Activated CD4-positive, alpha-beta T cell treated with anti-CD3 and anti-CD28 coated beads, Interleukin-2, amount 50 U/mL, for 4 hours (primary cell): ENCODE measurements at places on chromosomes 13 and 19.

DNA sequence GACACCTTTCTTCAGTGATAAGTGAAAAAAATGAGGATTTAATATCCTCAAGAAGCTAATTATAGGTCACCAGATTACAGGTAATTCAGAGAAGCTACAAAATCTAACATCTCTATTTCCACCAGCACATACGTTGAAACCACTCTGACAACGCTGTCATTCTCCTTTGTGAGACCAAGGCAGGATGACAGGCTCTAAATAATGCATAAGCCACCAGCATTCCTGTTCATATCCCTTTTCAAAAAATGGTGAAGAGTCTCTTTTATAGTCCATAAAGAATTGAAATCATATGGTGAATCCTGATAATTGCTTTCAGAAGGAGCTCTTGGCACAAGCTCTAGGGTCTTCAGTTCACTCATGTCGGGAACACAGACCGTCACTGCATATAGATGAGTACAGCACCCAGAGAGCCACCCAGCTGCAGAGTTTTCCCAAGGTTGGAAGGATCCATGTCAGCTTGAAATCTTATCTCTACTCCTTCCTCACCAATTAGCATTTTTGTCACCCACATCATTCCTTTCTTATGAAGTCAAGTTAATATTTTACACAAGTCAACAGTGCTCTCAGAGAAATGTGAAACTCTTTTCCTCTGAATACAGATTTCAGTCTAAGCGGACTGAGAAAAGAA, 431.4 kb downstream of the TBC1D4 start:
- DNase-seq, result no peak

DNA sequence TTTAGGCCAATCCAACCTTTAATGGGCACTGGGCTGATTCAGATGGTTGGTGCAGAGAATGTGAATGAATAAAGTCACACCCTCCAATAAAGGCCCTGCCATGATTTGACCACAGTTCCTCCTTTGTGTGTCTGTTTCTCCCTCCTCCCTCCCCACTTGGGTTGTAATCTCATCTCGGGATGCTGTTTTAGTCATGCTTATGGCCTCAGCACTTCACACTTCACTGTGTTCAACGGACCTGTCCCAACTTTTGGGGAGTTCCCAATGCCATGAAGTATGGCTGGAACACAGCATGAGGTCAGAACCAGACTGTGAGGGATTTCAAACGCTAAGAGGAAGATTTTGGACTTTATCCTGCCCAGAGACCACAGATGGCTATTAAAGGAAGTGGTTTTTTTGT, 5.6 kb upstream of the RAB8A start:
- DNase-seq, result no peak

DNA sequence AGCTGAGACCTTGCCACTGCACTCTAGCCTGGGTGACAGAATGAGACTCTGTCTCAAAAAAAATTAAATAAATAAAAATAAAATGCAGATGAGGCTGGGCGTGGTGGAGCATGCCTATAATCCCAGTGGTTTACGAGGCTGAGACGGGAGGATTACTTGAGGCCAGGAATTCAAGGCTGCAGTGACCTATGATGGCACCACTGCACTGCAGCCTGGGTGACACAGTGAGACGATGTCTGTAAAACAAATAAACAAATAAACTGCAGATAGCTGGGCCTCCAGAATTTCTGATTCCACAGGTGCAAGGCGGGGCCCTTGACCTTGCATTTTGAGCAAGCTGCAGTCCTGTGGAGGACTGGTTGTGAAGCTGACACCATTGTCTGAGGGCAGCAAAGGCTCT, 3.1 kb upstream of the MAG start:
- DNase-seq, result no peak

GRCh38 chr19:46124638-46125115, at the start of gene IGFL3:
IGFL3 (minus strand) TSS chr19:46124688; CDS start chr19:46124649, 39 bp downstream.
- no peak for DNase-seq

DNA sequence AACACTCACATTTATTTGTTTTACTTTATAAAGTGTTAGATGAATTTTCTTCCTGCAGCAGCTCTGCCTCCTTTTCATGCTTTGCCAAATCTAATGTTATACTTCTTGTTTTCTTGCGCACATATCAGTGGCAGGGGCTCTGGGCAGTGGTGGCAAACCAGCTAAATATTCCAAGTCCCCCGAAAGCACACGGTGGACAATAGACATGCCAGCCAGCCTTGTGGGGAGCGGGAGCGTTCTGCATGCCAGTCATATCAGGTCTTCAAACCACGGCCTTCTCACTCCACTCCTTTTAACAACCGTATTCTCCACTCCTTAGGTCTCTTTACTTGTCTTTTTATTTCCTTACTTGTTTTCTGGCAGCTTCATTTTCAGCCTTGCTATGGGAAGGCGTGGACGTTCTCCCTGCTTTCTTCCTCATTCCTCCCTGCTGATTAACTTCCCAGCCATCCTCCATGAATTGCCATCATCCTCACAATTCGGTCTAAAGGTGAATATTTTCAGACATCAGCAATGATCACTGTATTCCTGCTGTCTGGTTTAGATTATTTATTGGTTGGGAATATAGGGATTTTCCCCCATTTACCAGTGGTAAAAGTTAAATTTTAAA, 77.1 kb upstream of the WASF3 start:
- DNase-seq, result no peak

DNA sequence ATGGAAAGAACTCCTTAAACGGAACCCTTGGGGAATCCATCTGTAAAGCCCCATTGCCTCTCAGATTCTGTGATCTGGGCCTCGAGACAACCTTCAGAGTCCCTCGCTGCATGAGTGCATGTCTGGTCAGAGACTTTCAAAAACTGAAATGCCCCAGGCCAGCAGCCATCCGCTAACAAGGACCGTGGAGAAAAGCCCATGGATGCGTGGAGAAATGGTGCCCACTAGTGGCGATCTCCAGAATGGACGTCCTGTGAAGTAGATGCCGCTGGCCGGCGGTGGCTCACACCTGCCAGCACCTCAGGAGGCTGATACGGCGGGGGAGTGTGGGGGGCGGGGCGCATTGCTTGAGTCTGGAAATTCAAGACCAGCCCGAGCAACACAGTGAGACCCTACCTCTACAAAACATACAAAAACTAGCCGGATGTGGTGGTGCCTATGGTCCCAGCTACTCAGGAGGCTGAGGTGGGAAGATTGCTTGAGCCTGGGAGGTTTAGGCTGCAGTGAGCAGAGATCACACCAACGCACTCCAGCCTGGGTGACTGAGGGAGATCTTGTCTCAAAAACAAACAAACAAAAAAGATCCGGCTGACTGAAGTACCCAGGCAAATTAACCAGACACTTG, 7.9 kb upstream of the CDC16 start:
- peak; percentile 85 for DNase-seq

GRCh38 chr13:80527400-80527799, 186.5 kb upstream of the SPRY2 start:
- no peak for DNase-seq

- no peak for DNase-seq
Observed at GRCh38 chr13:42367831-42368230, 95.9 kb downstream of the AKAP11 start.

DNA sequence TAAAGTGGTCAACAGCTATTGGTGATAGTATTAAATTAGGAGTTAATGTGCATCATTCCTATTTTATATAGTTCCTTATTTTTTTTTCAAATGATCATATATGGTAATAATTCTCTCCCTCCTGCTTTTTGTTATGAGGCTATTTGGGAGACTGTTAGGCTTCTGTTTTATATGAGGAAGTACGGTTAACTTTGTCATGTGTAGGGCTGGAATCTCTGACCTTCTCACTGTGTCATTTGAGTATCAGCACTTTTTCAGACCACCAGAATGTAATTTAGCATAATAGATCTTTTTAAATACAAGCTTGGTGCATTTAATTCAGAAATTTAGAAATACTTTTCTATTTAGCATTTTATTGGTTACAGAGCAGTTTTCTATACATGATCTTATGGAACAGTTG, 7.7 kb downstream of the DGKH start:
- DNase-seq, result no peak

GRCh38 chr13:97004096-97004876, 10.0 kb upstream of the OXGR1 start:
- no peak for DNase-seq

- DNase-seq, result no peak
Observed at GRCh38 chr13:46894568-46894967, 2.3 kb downstream of the HTR2A start.

- no peak for DNase-seq
Observed at GRCh38 chr13:113041896-113042295, 63.7 kb upstream of the F7 start.

DNA sequence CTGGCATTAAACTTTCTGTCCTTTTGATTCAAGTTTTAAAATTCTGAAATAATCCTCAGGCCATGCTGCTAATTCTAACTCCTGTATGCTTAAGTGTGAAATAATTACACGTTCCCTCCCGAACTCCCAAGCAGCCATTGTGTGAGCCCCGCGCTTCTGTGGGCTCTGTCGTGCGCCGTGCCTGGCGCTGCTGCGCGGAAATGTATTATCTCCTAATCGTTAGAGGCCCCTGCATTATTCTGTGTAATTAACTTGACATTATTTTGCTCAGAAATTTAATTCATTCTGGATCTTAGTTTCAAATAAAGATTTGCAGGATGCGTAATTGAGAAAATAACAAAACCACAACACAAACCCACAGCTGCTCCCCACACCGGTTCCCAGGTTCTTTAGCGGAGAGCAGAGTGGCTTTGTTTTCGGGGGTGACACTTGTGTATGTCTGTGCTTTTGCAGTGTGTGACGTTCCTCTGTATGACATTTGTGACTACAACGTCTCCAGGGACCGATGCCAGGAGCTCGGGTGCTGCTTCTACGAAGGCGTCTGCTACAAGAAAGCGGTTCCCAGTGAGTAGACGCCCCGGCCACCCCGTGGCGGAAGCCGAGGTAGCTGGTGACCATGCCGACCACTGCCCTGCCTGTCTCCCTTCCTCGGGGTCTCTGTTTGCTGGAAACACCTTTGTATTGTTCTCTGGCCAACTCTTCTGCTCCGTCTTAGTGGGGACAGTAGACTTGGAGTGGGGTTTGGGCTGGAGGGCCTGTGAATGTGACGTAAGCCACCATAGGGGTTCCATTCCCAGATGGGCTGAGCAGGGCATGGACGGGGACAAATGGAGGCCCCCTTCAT, 7.5 kb downstream of the TEX29 start:
- DNase-seq, result no peak

DNA sequence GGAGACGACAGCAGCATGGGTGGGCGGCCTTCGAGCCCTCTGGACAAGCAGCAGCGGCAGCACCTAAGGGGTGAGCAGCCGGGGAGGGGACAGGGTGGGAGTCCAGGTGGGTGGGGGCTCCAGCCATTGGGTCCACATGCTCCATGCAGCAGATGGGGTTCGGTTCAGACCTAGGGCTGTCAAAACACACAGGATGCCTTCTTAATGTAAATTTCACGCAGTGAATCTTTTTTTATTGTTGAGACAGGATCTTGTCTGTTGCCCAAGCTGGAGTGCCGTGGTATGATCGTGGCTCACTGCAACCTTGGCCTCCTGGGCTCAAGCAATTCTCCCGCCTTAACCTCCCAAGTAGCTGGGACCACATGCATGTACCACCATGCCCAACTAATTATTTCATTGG, 15.9 kb downstream of the PGLS start:
- no peak for DNase-seq

DNA sequence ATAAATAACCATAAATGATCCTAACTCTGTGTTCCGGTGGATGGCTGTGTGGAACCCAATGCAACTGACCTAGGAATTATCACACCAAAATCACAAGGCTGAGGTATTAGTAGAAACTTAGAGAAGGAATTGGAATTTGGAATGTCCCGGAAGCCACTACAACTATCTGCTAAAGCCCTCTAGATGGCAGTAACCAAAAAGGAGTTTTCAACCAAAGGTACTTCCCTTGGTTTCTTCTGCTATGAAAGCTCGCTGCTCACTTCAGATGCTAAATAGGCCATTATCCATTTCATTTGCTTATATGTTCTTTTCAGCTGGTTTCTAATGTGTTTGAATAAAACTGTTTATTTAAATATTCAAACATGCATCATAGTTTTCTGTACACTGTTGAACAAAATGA, 1589.1 kb upstream of the SPRY2 start:
- DNase-seq, result no peak

DNA sequence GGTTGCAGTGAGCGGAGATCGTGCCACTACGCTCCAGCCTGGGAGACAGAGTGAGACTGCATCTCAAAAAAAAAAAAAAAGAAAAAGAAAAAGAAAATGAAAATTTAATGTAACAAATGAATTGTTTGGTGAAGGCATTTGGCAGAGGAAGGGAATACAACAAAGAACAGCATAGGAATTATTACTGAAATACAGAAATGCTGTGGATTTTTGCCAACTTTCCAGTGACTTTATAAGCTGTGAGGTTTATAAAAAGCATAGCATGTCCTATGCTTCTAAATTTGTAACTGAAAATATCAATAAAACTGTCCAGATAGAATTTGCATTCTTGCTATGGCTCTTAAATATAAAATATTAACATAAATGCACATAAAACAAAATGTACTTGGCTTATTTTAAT, 112.9 kb upstream of the IRS2 start:
- DNase-seq, result no peak

DNA sequence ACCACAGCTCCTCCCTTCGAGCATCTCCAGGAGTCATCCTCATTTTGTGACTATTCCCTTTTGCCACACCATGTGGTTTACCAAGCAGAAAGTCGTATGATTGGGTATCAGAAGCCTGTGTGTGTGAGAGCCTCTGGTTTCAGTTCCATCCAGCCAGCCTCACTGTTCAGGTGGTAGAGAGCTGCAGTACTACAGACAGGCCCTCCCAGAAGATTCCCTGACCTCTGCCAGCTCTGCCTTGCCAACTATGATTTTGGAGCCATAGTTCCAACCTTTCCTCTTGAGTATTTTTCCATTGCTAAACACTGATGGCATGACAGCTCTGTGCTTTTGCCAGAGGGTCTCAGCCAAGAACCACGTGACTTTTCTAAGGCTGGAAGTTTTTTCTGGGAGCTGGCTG, 82.5 kb downstream of the DHRS12 start:
- DNase-seq, result no peak

- no peak for DNase-seq
Observed at GRCh38 chr19:57382806-57383488, 6.7 kb upstream of the ZNF548 start.

DNA sequence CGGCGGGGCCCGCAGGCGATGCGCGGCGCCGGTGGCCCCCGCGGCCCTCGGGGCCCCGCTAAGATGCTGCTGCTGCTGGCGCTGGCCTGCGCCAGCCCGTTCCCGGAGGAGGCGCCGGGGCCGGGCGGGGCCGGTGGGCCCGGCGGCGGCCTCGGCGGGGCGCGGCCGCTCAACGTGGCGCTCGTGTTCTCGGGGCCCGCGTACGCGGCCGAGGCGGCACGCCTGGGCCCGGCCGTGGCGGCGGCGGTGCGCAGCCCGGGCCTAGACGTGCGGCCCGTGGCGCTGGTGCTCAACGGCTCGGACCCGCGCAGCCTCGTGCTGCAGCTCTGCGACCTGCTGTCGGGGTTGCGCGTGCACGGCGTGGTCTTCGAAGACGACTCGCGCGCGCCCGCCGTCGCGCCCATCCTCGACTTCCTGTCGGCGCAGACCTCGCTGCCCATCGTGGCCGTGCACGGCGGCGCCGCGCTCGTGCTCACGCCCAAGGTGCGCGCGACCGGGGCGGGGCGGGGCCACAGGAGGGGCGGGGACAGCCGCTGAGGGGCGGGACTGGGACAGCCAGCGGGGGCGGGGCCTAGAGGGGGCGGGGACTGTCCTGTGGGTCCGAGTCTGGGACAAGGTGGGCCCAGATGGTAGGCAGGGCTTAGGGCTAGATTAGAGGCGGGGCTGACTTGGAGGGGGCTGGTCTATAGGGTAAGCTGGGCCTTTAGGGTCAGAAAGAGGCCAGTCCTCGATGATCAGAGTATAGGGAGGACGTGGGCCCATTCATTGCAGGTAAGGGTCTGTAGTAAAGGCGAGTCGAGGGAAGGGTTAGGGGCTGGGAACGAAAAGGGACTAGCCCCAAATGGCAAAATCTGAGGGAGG, 5.1 kb downstream of the GRIN2D start:
- DNase-seq, result peak; percentile 73
